ENCODE measurements at places on chromosomes 2 and 18.
A peak's percentile ranks its signal among the peaks of the same experiment; 100 is the strongest.

GRCh38 chr2:203451689-203452088, 83.4 kb downstream of the RAPH1 start:
- no peak for DNase-seq

DNA sequence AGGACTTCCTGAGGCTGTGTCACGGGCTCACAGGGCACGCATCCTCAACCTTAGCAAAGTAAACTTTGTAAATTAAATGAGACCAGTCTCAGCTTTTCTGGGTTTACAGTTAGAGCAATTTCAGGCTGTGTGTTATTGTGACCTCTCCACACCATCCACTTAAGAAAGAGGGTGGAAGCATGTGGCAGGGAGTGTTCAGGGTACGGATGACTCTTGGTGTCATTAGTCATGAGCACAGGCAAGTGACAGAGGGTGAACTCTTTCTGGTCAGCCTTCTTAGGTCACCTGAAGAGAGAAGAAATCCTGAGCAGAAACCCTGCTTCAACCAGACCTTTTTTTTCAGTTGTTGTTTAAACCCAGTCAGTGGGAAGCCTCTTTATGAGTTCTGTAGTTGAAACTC, 207.9 kb downstream of the ICOS start:
- DNase-seq: no peak

DNA sequence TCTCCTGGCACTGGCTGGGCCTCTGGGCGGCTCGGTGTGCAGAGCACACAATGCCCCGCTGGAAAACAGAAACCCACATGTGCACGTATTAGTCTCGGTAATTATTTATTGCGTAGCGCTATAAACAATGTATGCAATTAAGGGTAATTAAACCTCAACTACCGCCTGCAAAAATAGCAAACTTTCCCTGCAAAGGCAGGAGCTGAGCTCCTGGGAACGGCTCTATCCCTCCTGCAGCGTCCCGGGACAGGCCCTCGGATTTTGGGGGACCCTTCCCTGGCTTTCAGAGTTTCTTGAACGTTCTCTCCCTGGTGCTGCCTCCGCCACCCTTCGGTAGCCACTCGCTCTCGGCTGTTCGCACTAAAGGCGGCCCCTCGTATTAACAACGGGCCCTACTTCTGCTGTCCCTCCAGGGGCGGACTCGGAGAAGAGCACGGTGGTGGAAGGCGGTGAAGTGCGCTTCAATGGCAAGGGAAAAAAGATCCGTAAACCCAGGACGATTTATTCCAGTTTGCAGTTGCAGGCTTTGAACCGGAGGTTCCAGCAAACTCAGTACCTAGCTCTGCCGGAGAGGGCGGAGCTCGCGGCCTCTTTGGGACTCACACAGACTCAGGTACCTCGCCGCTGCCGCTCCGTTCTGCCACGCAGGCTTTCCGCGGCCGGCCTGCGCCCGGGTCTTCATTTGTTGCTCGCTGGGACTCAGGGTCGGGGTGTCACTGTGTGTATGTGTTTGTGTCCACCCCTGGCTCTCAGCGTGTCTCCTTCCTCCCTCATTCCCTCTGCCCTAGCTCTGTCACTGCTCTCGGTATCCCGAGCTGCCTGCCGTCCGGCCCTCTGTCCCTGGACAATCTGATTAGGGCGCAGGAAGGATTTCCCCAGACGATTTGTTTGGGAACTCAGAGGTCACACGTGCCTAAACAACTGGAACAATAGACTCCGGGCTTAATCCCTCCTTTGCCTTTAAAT, 1.2 kb downstream of the DLX1 start:
- DNase-seq: no peak

DNA sequence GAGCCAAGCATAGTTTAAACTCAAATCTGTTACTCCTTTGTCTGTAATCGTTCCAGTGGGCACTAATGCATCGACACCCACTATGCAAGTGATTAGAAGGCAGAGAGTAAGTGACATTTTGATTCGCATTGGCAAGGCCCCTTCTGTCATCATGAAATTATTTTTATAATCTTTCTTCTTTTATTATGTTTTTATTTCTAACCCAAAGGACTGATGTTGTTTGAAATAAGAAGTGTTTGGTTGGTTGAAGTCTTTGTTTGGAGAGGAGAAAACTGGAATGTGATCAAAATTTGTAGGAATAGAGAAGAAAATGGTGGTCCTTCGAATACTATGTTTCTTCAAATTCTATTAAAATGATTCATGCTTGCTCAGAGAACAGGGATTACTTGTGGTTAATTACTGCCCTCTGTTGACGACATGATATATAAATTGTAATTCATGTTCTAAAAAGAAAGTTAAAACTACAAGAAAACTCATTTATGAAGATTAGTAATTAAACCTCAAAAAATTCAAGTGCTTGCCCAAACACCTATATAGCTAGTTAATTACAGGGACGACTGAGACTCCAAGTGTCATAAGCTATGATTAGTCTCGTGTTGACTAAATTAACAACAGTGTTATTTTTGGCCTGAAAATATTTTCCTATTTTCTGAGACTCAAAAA, 26.4 kb upstream of the TFPI start:
- DNase-seq: peak; percentile 48

DNA sequence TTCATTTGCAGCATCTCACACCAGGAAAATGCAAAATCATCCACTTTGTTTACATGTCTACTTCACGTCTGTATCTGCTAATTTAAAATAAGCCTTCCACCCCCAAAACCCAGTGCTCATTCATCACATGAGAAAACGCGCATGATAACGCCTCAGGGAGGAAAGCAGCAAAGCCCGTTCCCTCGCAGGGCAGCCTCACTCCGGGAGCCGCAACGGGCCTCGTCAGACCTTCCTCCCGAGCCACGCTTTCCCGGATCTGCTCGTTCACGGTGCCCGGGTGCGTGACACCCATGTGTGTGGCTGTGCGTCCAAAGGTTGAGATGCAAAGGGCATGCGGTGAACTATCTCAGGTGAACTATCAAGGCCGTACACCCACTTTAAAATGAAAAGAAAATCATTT, 59.8 kb downstream of the NDUFA10 start:
- DNase-seq: no peak

DNA sequence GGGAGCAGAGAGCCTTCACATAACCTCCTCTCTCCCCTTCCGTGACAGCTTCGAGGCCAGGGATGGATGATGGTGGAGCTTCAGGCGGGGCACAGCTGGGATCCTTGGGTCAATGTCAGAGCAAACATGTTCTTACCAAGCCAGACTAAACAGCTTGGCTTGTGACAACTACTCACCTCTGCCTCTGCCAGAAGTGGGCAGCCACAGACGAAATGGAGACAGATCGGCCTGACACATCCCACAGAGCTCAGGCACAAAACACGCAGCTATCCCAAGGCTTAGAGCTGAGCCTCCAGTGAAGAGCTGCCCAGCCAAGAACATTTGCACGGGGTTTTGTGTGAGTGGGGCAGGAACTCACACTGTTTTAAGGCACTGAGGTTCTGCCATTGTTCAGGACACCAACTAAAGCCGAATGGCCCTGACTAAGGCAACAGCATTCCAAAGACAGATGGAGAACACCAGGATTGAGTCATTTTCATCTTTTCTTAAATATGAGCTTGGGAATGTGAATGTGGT, 12.8 kb downstream of the PXDN start:
- peak; percentile 33 for DNase-seq

- DNase-seq: no peak
Measured at GRCh38 chr2:230796280-230796862, 68.4 kb upstream of the ITM2C start.

GRCh38 chr2:79272616-79273015, 113.1 kb upstream of the REG3A start:
- DNase-seq: no peak

DNA sequence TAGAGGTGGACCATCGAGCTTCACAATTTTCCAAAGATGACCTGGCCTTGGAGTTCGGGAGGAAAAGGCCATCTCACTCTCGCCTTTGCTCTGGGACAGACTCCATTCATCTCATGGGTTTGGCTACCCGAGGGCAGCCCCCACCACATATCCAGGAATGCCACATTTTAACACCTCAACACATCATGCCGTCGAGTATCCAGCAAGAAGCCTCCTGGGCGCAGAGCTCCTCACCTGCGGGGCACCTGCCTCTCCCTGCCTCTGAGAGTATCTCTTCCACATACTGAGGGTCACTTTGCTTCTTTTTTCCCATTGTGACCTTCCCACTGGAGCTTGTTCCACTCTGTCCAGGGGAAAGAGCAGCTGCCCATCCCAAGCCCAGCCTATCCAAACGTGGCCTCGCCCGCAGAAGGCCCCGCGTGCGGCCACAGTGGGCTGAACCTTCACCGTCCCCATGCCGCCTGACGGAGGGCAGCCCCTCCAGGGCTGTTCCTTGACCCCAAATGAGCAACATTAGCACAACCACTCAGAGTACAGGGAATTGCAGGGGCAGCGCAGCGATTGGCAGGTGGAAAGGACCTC, 5.5 kb upstream of the LIMS2 start:
- DNase-seq: no peak

DNA sequence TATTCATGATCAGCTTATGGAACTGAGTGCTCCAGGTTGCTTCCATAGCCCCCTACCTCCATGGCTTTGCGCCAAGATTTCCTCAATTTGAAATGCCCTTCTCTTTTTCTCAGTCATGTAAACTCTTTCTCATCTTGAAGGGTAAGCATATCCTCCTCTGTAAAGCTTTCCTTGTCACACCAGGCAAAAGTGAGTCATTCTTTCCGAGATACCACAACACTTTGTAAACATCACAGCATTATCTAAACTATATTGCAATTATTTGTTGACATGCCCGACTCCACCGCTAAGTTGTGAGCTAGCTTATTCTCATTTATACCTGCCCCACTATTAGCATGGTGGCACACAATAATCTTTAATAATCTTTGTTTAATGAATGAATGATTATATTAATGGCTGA, 419.5 kb upstream of the CHST9 start:
- DNase-seq: no peak

- no peak for DNase-seq
Measured at GRCh38 chr2:166070231-166070630, 57.6 kb downstream of the SCN1A start.

DNA sequence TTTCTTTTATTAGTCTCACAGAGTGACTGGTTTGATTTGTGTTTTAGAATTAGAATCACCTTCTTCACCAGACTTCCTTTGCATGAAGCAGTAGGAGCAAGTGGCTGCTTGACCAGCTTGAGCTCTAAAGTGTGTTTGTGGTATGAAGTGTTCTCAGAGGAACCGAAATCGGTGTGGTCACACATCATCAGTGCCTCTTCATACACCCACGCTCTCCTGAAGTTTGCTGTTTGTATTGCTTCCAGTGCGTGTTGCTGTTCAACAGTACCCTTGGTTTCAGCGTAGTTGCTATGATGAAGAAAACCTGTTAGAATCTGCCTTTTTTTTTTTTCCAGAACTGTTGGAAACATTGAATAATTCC, 77.9 kb downstream of the LIMS1 start:
- no peak for DNase-seq

Data from NCI-H2029 (cell line).